HT1080 (cell line): ENCODE measurements at places on chromosomes 16 and 17. TPM values are rescaled to one million over a fixed set of nuclear protein-coding genes. Genes with fewer than 3 reads are reported as not detected.

The DOC2A gene
- total RNA-seq = 0.10 and 0.63 TPM in 2 replicates

The CTRB2 gene
- total RNA-seq = not detected in 2 replicates

The SHCBP1 gene
- total RNA-seq = 33.3 and 38.1 TPM in 2 replicates

The SPAG7 gene
- 75.6 and 81.8 TPM in 2 replicates for total RNA-seq

The KCNJ2 gene
- total RNA-seq = 0.43 and 0.66 TPM in 2 replicates

The STX1B gene
- 1.0 and 2.1 TPM in 2 replicates for total RNA-seq

The KRTAP4-4 gene
- not detected in 2 replicates for total RNA-seq

The CLN3 gene
- 27.6 and 29.3 TPM in 2 replicates for total RNA-seq

The RFWD3 gene
- 41.9 and 64.9 TPM in 2 replicates for total RNA-seq

The DUS1L gene
- 114 and 122 TPM in 2 replicates for total RNA-seq

The TEKT5 gene
- 0.11 TPM in 1 of 2 replicates, not detected in the other for total RNA-seq

The HLF gene
- total RNA-seq = 0.02 TPM in 1 of 2 replicates, not detected in the other

The CD300LB gene
- not detected in 2 replicates for total RNA-seq

The IRF8 gene
- 0.23 TPM in 1 of 2 replicates, not detected in the other for total RNA-seq

The CDH13 gene
- total RNA-seq = 50.8 and 66.0 TPM in 2 replicates

The CETP gene
- total RNA-seq = not detected in 2 replicates

The GLP2R gene
- 0.63 and 0.90 TPM in 2 replicates for total RNA-seq

The ATP2A1 gene
- 0.27 TPM in 1 of 2 replicates, not detected in the other for total RNA-seq

The SMIM36 gene
- not detected in 2 replicates for total RNA-seq

The RCVRN gene
- total RNA-seq = not detected in 2 replicates

The CDH16 gene
- total RNA-seq = not detected in 2 replicates

The GPR142 gene
- not detected in 2 replicates for total RNA-seq

The RSAD1 gene
- 28.8 and 30.4 TPM in 2 replicates for total RNA-seq

The PRDM7 gene
- not detected in 2 replicates for total RNA-seq

The MRC2 gene
- 69.9 and 70.5 TPM in 2 replicates for total RNA-seq
